ENCODE measurements at places on chromosomes 12 and 14. TPM values are rescaled to one million over a fixed set of nuclear protein-coding genes. Genes with fewer than 3 reads are reported as not detected.

- no peak for DNase-seq
Measured at GRCh38 chr12:105071981-105072380, 12.3 kb downstream of the ALDH1L2 start.

DNA sequence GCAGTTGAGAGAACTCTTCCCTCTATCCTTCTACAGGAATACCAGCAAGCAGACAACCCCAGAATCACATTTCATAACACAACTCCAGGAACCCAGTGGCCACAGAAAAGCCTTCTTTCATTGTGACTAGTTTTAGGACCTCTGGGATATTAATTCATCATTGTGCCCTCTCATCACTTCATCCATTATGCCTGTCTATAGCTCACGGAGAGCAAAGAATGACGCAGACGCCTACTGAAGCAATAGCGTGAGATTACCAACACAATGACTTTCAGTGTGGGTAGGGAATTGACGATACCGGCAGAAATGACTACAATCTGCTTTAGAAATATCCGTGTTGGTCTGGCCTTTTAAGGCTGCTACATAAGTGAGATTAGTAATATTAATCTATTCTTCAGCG lies 158.1 kb upstream of the FOXG1 start:
- no peak for DNase-seq

DNA sequence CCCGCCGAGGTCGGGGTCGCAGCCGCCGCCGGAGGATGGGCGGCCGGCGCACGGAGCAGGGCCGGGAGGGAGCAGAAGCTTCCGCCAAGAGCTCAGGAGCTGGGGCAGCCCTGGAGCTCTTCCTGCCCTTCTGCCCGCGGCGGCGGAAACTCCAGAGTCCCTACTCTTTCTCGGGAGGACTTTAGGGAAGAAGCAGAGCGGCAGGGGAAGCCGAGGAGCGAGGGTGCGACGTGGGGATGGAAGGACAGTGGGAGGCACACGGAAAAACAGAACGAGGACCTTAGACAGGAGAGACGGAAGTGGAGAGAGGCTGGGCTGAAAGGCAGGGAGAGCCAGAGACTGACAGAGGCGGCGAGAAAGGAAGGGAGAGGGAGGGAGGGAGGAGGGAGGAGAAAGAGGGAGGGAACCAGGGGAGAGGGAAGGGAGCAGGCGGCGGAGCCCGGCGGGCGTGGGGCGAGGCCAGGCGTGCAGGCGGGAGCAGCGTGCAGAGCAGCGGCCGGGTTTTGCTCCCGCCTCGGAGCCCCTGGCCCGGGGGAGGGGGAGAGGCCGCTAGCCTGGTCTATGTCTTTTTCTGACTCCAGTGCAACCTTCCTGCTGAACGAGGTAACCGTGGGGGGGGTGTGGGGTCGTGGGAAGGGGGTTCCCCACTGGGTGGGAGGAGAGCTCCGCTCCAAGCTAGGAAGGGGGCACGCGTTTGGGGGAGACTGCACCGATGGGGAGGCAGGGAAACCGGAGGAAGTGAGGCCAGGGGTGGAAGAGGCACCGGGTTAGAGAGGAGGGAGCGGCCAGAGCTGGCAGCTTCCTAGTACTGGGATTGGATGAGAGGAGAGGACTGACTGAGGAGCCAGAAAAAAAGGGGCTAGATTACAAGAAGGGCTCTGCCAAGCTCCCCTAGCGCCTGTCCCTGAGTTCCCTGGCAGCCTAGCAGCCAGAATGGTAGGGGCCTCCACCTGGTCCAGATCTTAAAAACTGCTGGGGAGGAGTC lies 2.9 kb upstream of the CACNB3 start:
- DNase-seq, result peak; percentile 65

The NR1H4 gene
- total RNA-seq, result 5.2 TPM

The CAPZA3 gene
- total RNA-seq, result 0.45 TPM

The B3GNT4 gene
- total RNA-seq, result 0.47 TPM

The HNRNPC gene
- 476 TPM for total RNA-seq

DNA sequence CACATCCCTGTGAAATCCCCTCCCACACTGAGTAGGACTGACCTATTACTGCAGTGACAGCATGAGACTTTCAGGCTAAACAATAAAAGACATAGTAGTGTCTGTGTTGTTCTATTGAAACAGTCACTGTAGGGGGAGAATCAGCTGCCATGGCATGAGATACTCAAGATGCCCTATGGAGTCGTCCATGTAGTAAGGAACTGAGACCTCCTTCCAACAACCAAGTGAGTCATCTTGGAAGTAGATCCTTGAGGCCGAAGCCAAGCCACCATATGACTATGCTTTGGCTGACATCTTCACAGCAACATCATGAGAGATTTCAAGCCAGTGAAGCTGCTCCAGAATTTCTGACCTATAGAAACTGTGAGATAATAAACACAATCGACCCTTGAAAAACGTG lies 12.1 kb upstream of the LRP6 start:
- DNase-seq, result no peak

The TAS2R14 gene
- 2.9 TPM for total RNA-seq

GRCh38 chr12:106964526-106964925 lies 8.8 kb downstream of the TMEM263 start:
- DNase-seq, result no peak

- no peak for DNase-seq
Measured at GRCh38 chr12:28114488-28114887, 75.8 kb upstream of the CCDC91 start.

DNA sequence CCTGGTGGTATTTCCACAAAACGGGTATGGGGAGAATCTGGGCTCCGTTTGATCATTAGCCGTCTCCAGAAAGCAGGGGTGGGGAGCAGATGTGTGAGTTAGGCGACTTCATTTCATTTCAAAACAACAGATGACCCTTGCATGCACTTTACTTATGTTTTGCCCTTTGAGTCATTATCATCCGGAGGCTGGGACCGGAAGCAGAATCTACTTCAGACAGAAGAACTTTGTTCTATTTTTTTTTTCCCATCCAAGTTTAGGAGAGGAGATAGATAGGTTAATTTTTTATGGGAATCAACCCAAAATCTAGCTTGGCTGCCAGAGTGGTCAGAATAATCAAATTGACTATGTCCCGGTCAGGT lies 31.3 kb upstream of the CMAS start:
- no peak for DNase-seq

DNA sequence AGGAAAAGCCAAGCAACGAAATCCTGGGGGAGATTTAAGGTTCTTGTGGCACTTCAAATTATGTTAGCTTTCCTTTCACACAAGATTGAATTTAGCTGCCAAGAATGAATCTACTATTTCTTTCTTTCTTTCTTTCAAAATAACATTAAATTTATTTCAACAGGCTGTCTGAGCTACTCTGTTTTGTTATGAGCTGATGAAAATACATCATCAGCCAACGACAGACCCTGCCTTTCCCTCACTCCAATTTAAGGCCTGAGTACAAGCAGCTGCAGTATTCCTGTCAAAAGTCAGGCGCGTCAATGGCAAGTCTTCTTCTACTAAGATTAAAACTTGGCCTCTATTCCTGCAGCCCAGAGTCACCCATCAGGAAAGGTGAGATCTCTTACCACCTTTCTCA lies 347.7 kb upstream of the FLRT2 start:
- no peak for DNase-seq

The SEL1L gene
- total RNA-seq, result 95.4 TPM

- peak; percentile 4 for DNase-seq
Measured at GRCh38 chr12:61891632-61892031, 368.6 kb upstream of the USP15 start.

- no peak for DNase-seq
Measured at GRCh38 chr12:110622582-110622981, 8.7 kb downstream of the TCTN1 start.

GRCh38 chr12:95996034-95996658 lies at the start of gene HAL:
TSS of gene HAL (minus strand) at chr12:95996344. CDS start at chr12:95995910, 434 bp downstream.
- peak; percentile 21 for DNase-seq

The CFAP251 gene
- total RNA-seq, result 3.8 TPM

The HPD gene
- total RNA-seq, result not detected

- peak; percentile 76 for DNase-seq
Measured at GRCh38 chr14:105448706-105449111, 25.9 kb upstream of the CRIP2 start.

DNA sequence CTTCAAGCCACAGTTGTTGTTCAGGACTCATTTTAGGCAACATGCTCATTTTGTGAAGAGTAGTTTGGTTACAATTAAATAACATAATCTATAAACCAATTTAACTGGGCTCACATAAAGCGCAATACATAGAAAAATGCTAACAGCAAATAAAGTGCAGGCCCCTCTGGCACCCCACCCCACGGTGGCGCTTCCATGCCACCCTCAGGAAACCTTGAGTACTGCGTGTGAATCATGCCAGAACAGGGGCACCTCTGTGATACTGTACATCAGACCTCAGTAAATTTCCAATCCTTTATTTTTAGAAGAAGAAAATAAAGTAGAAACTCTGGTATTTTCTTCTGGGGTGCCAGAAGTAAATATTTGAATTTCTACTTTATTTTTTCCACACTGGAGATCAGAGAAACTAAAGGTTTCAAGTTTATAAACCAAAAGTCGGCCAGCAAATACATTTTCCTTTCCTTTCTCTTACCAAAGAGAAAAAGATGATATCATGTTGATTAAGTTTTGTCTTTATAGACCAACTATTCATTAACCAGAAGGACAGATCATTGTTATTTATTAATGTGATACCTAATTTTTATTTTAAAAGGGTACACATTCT lies 316.8 kb downstream of the PAWR start:
- DNase-seq, result peak; percentile 72

GRCh38 chr14:24337144-24337823 lies 2.4 kb upstream of the ADCY4 start:
- DNase-seq, result no peak

GRCh38 chr12:11581179-11581755 lies 68.2 kb upstream of the ETV6 start:
- DNase-seq, result peak; percentile 67

DNA sequence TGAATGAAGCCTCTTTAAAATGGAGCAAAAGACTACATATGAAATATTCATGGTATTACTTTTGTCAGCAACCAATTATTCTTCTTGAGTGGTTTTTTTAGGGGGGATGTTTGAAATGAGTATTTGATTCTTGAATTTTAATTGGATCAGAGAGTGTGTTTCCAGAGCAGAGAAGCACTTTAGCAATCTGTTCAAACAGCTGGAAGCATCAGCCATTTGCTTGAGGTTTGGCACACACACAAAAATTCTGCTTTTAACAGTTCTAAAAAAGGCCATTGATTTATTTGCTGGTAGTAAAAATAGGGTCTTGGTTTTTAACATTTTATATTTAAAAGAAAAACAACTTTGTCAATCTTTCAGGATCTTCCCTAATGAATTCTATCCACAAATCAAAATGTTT lies 292.7 kb downstream of the LRFN5 start:
- no peak for DNase-seq
